ENCODE measurements at places on chromosomes 6 and 20.

DNA sequence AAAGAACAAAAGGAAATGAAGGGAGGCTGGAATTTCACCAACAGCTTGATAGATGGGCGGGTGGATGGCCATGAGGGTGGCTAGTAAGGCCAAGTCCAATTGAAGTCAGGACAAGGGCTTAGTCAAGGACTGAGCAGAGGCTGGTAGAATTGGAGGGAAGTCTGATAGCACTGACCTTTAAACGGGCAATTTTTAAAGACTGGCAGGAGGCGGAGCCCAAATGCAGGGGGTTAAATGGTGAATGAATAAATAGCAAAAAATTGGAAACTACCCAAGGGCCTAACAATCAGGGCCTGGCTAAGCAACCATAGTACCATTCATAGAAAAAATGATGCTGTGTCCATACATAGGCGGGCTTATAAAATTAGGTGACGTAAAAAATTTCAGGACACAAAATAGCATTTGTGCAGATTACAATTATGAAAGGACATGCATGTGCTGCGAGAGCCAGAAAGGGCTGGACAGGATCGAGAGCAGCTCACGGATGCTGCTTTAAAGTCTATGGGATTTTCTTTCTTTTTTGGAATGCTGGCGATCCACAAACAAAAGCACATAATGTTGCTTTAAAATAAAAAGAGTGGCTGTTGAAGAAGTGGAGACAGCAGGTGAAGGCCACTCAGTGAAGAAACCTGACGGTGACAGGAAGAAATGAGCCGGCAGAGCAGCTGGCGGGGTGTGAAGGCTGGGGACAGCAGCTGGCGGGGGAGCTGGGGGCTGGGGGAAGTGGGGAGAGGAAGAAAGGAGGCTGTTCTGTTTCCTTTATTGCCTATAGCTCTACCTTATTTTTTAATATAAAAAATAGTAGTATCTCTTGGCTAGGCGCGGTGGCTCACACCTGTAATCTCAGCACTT lies 42.8 kb upstream of the TAF8 start:
- peak; percentile 62 for DNase-seq

- DNase-seq = no peak
Observed at GRCh38 chr20:44807051-44807683, 3.2 kb downstream of the RIMS4 start.

- DNase-seq = no peak
Observed at GRCh38 chr6:166710084-166710483, 83.0 kb upstream of the RPS6KA2 start.

GRCh38 chr6:13288969-13289391 lies 39.4 kb downstream of the TBC1D7 start:
- no peak for DNase-seq

DNA sequence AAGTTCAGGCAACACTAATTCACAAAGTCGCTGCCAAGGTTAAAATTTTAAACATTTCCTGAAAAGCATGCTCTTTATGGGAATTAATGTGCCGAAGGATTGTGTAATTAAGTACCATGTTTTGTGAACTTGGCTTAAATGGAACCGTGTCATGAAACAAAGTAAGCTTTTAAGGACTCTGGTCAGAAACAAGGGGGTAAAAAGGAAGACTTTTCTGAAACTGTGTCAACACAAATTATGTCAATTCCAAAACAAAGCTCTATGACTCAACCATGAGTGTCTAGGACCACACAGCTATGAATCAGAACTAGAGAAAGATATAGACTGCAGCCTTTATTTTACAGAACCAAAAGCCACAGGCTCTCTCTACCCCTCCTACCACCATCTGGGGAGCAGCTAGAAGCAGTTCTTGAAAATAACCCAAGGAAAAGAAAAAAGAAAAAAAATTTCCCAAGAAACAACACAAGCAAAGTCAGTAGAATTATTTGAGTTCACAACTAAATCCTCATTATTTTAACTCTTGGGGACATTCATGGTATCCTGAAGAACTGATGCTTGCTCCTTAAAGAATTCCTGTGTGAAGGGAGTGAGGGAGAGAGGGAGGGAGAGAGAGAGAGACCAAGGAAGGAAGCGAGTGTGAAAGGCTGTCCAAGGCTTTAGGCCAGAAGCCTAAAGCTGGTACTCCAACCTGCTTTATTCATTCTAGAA lies 81.9 kb downstream of the ZMYND8 start:
- peak; percentile 37 for DNase-seq

GRCh38 chr6:144019929-144020328 lies 11.9 kb upstream of the PLAGL1 start:
- no peak for DNase-seq

- DNase-seq = peak; percentile 55
Observed at GRCh38 chr6:105781248-105781647, 304.9 kb upstream of the PRDM1 start.

DNA sequence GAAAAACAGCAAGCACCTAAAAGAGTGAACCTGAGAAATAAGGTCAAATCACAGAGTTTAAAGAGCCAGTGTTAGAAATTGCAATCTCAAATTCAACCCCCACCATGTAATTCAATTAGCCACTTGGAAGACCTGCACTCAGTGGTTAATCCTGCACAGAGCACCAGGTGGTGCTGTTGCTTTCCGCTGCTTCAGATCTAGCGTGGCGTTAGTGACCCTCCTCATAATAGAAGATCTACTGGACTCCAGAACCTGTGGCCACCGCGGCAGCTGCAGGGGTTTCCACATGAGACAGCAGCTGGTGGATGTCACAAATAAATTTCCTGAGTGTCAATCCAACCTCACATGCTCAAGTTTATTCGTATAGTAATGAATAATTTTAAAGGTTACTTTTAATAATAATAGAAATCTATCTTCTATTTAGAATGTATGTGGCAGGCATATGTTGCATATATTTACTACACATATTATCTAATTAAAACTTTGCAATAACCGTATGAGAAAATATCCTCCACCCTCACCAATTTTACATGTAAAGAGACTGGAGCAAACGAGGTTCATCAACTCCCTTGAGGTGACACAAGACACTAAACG lies 84.4 kb downstream of the SYNE1 start:
- DNase-seq = peak; percentile 50

- DNase-seq = peak; percentile 82
Observed at GRCh38 chr6:28953039-28953584, 29.3 kb upstream of the TRIM27 start.
